ENCODE measurements at places on chromosomes 12 and 14.

- no peak for DNase-seq
Observed at GRCh38 chr14:102497998-102498677, 11.4 kb downstream of the ANKRD9 start.

- no peak for DNase-seq
Observed at GRCh38 chr12:108696111-108696995, 35.0 kb downstream of the CORO1C start.

- no peak for DNase-seq
Observed at GRCh38 chr12:89856431-89856830, 147.8 kb upstream of the ATP2B1 start.

DNA sequence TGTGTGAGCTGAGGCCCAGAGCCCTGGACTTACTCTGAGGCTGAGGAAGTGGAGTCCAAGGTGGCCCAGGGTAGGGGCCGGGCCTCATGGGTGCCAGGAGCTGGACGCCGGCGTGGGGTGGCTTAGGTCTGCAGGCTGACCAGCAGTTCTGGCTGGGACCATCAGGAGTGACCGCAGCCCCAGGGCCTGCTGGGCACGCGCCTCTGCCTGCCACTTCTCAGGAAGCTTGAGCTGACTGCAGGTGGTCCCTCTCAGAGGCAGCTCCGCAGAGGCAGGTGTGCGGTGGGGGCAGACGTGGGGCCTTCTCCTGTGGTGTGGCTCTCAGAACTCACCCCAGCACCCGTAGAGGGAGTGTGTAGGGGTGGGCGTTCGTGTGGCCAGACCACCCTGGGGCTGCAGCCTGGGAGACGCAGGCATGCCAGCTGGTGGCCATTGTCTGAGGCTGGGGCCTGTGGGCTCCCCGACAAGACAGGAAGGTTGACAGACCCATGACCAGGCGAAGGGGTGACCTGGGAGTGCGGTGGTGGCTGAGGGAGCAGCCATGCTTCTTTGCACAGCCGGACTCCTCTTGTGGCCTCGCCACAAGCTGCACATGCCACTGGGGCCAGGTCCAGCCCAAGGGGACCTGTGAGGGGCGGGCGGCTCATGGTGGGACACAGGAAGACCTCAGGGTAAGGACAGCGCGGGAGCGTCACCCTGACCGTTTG, 40.0 kb upstream of the TEX22 start:
- no peak for DNase-seq

DNA sequence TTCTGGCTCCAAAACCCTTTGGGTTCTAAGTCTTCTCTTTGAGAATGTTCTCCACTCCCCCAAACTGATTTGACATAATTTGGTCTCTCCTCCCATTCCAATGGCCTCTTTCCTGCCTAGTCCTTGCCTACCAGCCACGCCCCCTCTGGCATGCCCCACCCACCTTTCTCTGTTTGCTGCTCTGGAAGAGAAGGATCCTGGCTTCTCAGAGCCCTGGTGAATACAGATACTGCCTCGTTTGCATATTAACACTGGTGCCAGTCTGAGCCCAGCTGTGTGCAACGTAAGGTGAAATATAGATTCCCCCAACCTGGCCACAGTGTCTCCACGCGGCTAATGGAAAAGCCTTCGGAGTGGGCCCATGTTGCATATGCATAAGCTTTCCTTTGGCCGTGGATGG, 79.7 kb downstream of the PAPOLA start:
- DNase-seq = no peak

DNA sequence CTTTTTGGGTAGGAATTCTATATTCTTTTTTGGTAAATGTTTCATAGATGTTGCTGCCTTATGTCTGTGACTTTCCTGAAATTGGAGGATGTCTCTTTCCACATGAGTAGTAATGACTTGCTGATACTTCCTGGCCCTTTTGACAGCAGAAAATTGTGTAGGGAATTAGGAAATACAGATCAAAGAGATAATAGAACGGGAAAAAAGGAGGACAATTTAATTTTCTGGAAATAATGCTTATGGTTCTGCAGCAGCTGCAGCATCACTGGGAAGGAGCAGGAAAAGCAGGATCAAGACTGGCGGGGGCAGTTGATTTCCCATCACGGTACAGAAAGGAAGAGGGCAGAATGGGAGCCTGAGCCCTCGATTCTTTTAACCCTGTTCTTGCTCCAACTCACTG, 68.8 kb upstream of the PZP start:
- no peak for DNase-seq

GRCh38 chr12:57772429-57773322, at the start of gene EEF1AKMT3:
Gene EEF1AKMT3, plus strand, starts transcription at chr12:57772614. Its CDS starts 111 bp downstream, at chr12:57772725.
- no peak for DNase-seq

- no peak for DNase-seq
Observed at GRCh38 chr12:33223956-33224355, 215.7 kb downstream of the SYT10 start.

DNA sequence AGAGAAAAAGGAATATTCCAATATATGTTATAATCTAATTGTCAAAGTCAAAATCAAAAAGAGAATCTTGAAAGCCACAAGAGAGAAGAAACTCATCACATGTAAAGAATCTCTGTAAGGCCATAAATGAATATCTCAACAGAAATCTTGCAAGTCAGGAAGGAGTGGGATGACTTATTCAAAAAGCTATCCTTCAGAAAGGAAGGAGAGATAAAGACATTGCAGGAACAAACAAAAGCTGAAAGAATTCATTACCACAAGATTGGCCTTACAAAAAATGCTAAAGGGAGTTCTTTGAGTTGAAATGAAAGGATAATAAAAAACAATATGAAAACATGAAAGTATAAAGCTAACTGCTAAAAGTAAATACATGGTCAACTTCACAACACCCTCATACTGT, 286.8 kb downstream of the LRIG3 start:
- no peak for DNase-seq

Measured in D721Med (cell line).